ENCODE measurements at places on chromosomes 1 and 21. TPM values are rescaled to one million over a fixed set of nuclear protein-coding genes. Genes with fewer than 3 reads are reported as not detected.

LHX8 gene
- polyA plus RNA-seq: not detected

MROH9 gene
- polyA plus RNA-seq: not detected

MPZ gene
- polyA plus RNA-seq: 79.0 TPM

DNA sequence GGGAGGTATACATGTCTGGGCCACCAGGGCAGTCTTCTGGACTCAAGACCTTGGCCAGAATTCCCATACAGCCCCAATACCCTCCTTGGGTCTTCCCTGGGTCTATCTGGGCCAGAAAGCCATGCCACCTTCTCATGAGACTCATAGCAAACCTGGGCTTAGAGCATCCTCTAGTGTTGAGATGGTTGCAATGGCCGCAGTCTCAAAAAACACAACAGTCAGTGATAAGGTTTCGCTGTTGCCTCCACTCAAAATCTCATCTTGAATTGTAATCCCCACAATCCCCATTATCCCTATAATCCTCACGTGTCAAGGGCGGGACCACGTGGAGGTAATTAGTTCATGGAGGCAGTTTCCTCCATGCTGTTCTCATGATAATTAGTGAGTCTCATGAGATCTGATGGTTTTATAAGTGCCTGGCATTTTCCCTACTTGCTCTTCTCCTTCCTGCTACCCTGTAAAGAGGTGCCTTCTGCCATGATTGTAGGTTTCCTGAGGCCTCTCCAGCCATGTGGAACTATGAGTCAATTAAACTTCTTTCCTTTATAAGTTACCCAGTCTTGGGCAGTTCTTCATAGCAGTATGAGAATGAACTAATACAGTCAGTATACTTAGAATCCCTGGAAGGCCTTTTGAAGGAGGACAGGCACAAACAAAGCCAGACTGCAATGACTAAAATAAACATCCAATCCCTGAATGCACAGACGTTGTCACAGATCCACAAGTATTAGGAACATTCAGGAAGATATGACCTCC lies 77.0 kb downstream of the CTH start:
- no peaks in the 10 kb centered on the region for H3K27me3 ChIP-seq
- peak; percentile 60 for DNase-seq
- H3K36me3 ChIP-seq: no peaks in the 10 kb centered on the region
- no peak overlapping the region for H3K27ac ChIP-seq
- no peaks in the 10 kb centered on the region for H3K4me1 ChIP-seq

- no peak overlapping the region for H3K27ac ChIP-seq
- H3K36me3 ChIP-seq: peaks cover 43% of the 10 kb centered on the region
- DNase-seq: no peak
- H3K4me3 ChIP-seq: no peak overlapping the region
- no peaks in the 10 kb centered on the region for H3K4me1 ChIP-seq
- no peaks in the 10 kb centered on the region for H3K27me3 ChIP-seq
Measured at GRCh38 chr1:39297551-39297950, 93.1 kb downstream of the MACF1 start.

DNA sequence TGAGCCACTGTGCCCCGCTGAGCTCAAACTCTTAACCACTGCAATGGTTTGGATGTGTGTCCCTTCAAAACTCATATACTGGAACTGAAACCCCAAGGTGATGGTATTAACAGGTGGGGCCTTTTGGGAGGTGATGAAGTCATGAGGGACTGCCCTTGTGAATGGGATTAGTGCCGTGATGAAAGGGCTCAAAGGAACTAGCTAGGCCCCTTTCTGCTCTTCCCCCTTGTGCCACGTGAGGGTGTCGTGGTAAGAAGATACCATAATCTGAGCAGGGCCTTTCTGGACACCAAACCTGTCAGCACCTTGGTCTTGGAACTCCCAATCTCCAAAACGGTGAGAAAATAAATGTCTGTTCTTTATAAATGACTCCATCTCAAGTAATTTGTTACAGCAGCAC lies 45.5 kb upstream of the SPOCD1 start:
- no peaks in the 10 kb centered on the region for H3K27me3 ChIP-seq
- no peak for DNase-seq
- H3K4me1 ChIP-seq: peaks cover 5% of the 10 kb centered on the region
- H3K36me3 ChIP-seq: no peaks in the 10 kb centered on the region
- no peak overlapping the region for H3K4me3 ChIP-seq
- no peak overlapping the region for H3K27ac ChIP-seq

- no peak for DNase-seq
- no peaks in the 10 kb centered on the region for H3K27me3 ChIP-seq
- no peaks in the 10 kb centered on the region for H3K4me1 ChIP-seq
- H3K36me3 ChIP-seq: no peaks in the 10 kb centered on the region
- H3K27ac ChIP-seq: no peak overlapping the region
Measured at GRCh38 chr1:45995298-45995697, 137.1 kb downstream of the PIK3R3 start.

DNA sequence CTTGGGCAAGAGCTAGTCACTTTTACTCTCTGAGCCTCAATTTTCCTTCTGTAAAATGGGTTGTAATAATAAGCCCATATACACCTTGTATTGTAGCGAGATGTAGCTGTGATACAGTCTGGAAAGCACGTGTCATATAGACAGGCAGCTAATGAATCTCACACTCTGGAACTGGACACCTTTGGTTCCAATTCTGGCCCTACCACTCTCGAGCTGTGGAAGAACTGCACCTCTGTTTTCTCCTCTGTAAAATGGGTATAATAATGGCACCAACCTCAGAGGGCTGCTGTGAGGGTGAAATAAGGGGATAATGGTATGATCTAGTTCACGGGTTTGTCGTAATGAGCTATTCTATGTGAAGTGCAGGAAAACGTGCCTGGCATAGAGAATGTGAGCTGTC lies 668 bp upstream of the PADI4 start:
- H3K4me3 ChIP-seq: no peak overlapping the region
- no peaks in the 10 kb centered on the region for H3K27me3 ChIP-seq
- no peaks in the 10 kb centered on the region for H3K36me3 ChIP-seq
- no peak overlapping the region for H3K27ac ChIP-seq

GRCh38 chr1:18512883-18513282 lies 32.2 kb downstream of the KLHDC7A start:
- no peak overlapping the region for H3K4me3 ChIP-seq
- H3K4me1 ChIP-seq: no peaks in the 10 kb centered on the region
- no peaks in the 10 kb centered on the region for H3K27me3 ChIP-seq
- no peak for DNase-seq

- peaks cover 35% of the 10 kb centered on the region for H3K4me1 ChIP-seq
- DNase-seq: no peak
- H3K4me3 ChIP-seq: no peak overlapping the region
- no peak overlapping the region for H3K27ac ChIP-seq
- H3K36me3 ChIP-seq: no peaks in the 10 kb centered on the region
- H3K27me3 ChIP-seq: peaks cover 30% of the 10 kb centered on the region
Measured at GRCh38 chr1:39694026-39694425, 2.8 kb upstream of the HPCAL4 start.

DNA sequence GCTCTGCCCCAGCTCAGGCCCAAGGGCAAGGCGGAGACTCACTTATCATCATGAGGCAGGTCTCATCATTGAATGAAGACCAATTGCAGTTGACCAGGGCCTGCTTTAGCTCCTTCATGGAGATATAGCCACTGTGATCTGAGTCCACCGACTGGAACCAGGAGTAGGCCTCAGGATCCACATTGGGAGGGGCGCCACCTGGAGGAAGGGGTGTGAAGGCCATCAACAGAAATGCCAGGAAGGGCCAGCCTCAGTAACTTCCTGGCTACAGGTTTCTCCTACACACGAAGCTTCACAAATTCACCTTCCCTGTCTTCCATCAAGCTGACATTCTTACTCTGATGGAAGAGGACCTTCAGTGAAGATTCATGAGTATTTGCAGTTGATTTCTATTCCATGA lies 11.6 kb downstream of the PEF1 start:
- DNase-seq: no peak
- peaks cover 10% of the 10 kb centered on the region for H3K4me1 ChIP-seq
- H3K27ac ChIP-seq: no peak overlapping the region
- peaks cover 41% of the 10 kb centered on the region for H3K36me3 ChIP-seq

DNA sequence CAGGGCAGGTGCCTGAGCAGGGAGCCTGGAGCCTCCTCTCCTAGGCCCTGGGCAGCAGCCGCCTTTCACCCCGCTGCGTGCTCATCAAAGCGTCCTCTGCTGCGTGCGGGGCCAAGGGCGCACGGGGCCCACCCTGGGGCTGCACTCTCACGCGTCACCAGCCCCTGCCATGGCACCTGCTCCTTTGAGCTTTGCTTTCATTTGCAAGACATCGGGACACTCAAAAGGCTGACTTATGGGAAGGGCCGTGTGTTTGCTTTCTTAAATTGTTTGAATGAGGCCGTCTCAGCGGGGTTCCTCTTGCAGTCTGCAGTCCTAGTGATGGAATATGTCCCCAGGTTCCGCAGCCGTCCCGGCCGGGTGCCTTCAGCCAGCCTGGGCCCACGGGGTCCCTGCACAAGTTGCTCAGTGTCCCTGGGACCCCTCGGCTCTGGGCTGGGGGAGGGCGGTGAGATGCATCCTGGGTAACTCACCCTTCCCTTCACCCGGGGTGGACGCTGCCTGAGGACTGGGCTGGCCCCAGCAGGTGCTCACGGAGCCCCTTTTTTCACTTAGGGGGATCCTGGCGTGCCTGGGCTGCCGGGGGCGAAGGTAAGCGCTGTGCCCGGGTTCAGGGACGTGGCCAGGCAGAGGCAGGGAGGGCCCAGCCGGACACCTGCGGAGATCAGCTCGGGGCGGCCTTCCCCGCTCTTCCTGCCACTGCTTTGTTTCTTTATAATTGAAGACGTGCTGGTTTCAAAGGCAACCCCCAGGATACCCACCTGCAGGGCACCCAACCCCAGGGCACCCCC lies 53.1 kb downstream of the SLC19A1 start:
- DNase-seq: no peak
- H3K36me3 ChIP-seq: peaks cover 64% of the 10 kb centered on the region
- no peak overlapping the region for H3K27ac ChIP-seq
- H3K4me1 ChIP-seq: peaks cover 27% of the 10 kb centered on the region
- no peaks in the 10 kb centered on the region for H3K27me3 ChIP-seq

- DNase-seq: peak; percentile 93
- no peak overlapping the region for H3K4me3 ChIP-seq
- peaks cover 3% of the 10 kb centered on the region for H3K27me3 ChIP-seq
- peaks cover 12% of the 10 kb centered on the region for H3K4me1 ChIP-seq
Measured at GRCh38 chr1:209823143-209824041, 4.4 kb upstream of the UTP25 start.

DNA sequence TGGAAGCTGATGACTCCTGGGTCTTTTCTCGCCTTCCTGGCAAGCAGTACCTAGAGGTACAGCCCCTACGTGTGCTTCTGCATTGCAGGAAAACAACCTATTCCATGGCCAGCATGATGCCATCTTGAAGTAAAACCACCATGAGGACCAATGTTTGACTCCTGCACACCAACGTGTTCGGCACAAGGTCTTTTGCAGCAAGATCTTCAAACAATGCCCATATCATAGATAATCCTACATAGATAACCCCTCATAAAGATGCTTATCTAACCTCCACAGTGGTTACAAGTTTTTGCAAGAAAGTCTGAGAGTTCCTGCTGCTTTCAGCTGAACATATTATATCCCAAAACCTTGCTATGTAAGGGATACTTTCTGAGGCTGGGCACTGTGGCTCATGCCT lies 141.1 kb upstream of the MAP1LC3C start:
- H3K4me1 ChIP-seq: no peaks in the 10 kb centered on the region
- H3K36me3 ChIP-seq: no peaks in the 10 kb centered on the region
- no peak overlapping the region for H3K4me3 ChIP-seq
- H3K27ac ChIP-seq: no peak overlapping the region
- DNase-seq: no peak

- no peaks in the 10 kb centered on the region for H3K4me1 ChIP-seq
- H3K27me3 ChIP-seq: no peaks in the 10 kb centered on the region
- no peak overlapping the region for H3K4me3 ChIP-seq
- DNase-seq: no peak
- no peak overlapping the region for H3K27ac ChIP-seq
- H3K36me3 ChIP-seq: no peaks in the 10 kb centered on the region
Measured at GRCh38 chr1:179166663-179167417, 62.6 kb downstream of the ABL2 start.

- no peak for DNase-seq
- no peaks in the 10 kb centered on the region for H3K36me3 ChIP-seq
- H3K4me1 ChIP-seq: no peaks in the 10 kb centered on the region
- no peak overlapping the region for H3K4me3 ChIP-seq
- H3K27me3 ChIP-seq: peaks cover 2% of the 10 kb centered on the region
Measured at GRCh38 chr1:76674689-76675210, 192.5 kb upstream of the ST6GALNAC5 start.

- H3K27ac ChIP-seq: no peak overlapping the region
- H3K27me3 ChIP-seq: peaks cover 30% of the 10 kb centered on the region
- H3K4me1 ChIP-seq: peaks cover 51% of the 10 kb centered on the region
- no peak for DNase-seq
- peaks cover 14% of the 10 kb centered on the region for H3K36me3 ChIP-seq
Measured at GRCh38 chr1:156703336-156703735, 2.0 kb downstream of the CRABP2 start.

- no peaks in the 10 kb centered on the region for H3K36me3 ChIP-seq
- no peak overlapping the region for H3K4me3 ChIP-seq
- no peaks in the 10 kb centered on the region for H3K27me3 ChIP-seq
Measured at GRCh38 chr1:88451856-88452255, 232.2 kb upstream of the PKN2 start.

Measured in spinal cord (tissue), 10 donors.